ENCODE measurements at places on chromosomes 4 and X. TPM values are rescaled to one million over a fixed set of nuclear protein-coding genes. Genes with fewer than 3 reads are reported as not detected.

Gene STOX2
- total RNA-seq, result 19.2 TPM

DNA sequence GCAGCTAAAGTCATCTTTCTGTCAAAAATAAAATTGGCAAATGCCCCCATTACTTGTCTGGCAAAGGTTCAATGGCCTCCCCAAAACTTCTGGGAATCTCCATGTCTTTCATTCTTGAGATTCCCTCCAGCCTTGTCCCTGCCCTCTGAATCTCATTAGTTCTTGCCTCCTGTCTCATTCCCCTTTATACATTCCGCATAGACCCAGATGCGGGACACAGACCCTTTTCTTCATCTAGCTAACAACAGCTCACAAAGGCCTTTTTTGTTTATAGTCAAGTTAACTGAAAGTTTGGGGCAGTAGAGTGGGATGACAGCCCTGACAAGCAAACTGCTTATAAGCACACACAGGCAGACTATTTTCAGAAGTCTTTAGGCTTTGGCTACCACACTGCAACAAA is 306.1 kb upstream of the FAM241A start:
- DNase-seq, result no peak

Gene DCAF12L1
- total RNA-seq, result not detected

- DNase-seq, result no peak
These were observed 40.5 kb downstream of the FABP2 start for GRCh38 chr4:119281393-119281792.

Gene CABS1
- not detected for total RNA-seq

GRCh38 chr4:119116925-119117900 is 18.4 kb upstream of the MYOZ2 start:
- no peak for DNase-seq

Gene XAGE1A
- total RNA-seq, result not detected

All from sciatic nerve (tissue), 2 donors.